HS-27A (cell line): ENCODE measurements at places on chromosomes 4 and X.

- no peak for DNase-seq
Measured at GRCh38 chr4:48854982-48855381, 24.1 kb downstream of the OCIAD1 start.

DNA sequence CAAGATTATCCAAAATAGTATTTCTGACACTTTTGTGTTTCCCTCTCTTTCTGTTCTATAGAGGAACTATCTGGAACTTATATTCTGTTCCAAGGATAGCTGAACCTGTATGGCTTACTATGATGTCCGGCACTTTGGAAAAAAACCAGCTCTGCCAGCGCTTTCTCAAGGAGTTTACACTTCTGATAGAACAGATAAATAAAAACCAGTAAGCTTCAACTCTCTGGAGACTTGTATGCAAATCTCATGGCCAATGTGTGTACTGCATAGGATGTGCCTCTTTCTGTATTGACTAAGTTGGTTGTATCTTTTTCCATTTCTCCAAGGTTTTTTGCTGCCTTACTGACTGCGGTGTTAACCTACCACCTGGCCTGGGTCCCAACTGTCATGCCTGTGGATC is 92.5 kb downstream of the FNIP2 start:
- no peak for DNase-seq

DNA sequence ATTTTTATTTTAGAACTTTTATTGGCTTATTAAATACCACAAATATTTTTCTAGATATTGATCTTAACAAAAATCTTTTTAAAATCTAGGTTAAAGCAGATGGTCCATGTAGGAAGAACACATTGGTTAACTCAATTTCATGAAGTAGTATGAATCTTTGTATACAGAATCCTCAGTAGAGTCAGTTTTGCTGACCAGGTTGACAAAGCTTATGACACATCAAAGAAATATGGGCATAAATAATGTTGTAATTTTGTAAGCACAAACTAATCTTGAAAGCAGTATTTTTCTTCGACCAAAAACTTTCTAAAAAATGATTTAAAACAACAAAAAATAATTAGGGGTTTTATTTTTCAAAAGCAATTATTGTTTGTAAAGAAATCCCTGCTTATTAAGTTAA is 479.3 kb upstream of the PCDH10 start:
- no peak for DNase-seq

GRCh38 chr4:83110223-83110945 is 4.1 kb downstream of the PLAC8 start:
- peak; percentile 73 for DNase-seq

GRCh38 chrX:128891554-128891953 is 631.7 kb downstream of the SMARCA1 start:
- DNase-seq, result no peak

GRCh38 chr4:4666187-4666586 is 124.3 kb upstream of the STX18 start:
- no peak for DNase-seq

DNA sequence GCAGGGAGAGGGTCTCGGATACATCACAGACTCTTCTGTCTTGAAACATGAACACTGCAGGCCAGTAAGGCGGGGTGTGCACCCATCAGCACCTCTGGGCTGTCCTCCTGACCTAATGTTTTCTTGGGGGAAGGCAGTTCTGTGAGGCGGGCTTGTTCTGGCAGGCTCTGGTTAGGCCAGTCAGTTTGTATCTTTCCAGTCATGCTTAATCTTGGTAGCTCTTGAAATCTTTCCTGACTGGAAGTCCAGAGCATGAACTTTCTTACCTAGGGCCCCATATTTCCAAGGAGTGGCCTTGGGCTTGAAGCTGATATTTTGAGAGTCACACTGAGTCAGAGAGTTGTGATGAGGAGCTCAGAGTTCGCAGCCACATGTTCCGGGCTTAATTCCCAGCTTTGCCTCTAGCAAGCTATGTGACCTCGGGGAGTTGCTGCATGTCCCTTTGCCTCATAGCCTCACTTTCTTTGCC is 54.2 kb upstream of the RASSF6 start:
- no peak for DNase-seq

DNA sequence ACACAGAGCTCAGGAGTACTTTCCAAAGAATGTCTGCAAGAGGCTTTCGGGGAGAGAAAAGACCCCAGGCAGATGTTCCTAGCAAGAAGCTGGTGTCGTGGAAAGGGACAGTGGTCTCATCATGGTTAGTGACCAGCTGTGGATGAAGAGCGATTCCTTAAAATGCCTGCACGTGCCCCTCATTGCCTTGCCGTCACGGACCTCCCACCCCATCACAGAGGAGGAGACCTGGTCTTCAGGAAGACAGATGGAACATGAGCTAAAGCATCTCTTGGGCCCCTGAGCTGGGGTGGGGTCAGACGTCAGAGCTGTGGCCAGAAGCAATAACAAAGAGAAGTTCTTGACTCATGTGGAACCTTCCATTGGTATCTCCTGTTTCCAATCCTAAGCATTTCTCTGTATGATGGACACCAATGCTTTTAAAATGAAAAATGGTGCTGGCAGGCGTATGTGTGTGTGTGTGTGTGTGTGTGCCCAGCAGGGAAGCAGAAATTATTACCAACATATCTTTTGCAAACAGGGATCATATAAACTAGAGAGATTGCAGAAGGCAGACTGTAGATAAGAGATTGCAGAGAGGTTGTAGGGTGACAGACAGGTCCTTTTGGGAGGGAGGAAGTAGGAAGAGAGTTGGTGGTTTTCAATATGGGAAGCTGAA is 25.2 kb upstream of the ASMTL start:
- no peak for DNase-seq

DNA sequence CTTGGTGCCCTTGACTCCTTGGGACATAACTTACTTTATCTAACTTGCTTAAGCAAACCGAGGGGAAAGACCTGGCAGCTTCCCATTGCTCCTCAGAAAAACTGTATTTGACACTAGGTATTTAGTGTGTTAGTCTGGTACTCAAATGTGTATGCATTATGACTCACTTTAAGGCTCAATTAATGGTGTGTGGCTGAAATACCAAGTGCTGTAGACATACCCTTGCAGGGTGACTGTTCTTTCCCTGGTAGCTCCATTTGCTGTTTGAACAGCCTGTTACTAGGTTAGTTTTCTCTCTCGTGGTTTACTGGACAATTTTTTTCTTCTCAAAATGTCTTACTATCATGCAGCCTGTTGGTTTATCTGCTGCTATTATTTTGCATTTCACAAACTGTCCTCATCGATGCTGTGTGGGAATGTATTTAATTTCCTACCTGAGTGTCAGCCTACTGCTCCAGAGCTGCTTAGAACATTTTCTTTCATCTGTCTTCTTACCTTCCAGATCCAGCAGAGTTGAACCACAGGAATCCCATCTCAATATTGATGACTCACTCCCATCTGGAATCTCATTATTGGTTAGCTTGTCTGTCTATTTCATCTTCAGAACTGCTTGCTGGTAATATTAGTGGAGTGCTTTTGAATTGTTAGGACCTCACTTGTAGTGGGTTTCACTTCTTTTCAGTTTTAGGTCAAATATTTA is 158.0 kb upstream of the FAT1 start:
- no peak for DNase-seq

GRCh38 chr4:8306511-8307021 is 37.0 kb downstream of the HTRA3 start:
- DNase-seq, result no peak

DNA sequence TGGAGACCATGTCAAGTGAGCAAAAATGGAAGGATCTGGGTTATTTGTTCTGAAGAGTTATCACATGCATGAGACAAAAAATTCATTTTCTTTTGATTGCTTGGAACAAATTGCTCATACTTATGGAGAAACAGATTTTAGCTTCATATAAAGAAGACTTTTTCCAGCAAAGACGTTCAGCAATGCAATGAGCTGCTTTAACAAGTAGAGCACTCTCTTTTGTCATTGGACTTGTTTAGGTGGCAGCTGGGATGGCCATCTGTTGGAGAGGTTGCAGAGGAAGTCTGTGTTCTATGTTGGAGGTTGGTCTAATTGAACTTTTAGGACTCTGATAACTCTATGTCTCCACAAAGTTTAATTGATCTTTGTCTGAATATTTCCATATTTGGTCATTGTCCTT is 19.9 kb upstream of the CEP135 start:
- DNase-seq, result no peak

DNA sequence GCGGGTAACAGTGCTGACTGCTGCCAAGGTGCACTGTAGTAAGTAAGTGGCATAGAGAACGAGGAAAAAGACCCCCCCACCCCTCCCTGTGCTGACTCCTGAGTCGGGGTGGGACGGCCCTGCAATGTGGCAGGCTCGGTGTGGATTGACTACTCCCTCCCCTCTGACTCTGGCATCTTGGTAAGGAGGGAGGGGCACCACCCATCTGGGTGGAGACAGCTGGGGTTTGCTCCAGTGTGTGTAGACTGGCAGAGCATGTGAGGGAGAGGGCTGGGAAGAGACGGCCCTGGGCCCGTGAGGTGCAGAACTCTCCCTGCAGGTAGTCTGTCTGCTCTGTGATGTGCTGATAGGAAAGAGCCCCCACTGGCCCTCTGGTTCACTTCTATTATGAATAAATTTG is 31.0 kb downstream of the NSG1 start:
- no peak for DNase-seq

DNA sequence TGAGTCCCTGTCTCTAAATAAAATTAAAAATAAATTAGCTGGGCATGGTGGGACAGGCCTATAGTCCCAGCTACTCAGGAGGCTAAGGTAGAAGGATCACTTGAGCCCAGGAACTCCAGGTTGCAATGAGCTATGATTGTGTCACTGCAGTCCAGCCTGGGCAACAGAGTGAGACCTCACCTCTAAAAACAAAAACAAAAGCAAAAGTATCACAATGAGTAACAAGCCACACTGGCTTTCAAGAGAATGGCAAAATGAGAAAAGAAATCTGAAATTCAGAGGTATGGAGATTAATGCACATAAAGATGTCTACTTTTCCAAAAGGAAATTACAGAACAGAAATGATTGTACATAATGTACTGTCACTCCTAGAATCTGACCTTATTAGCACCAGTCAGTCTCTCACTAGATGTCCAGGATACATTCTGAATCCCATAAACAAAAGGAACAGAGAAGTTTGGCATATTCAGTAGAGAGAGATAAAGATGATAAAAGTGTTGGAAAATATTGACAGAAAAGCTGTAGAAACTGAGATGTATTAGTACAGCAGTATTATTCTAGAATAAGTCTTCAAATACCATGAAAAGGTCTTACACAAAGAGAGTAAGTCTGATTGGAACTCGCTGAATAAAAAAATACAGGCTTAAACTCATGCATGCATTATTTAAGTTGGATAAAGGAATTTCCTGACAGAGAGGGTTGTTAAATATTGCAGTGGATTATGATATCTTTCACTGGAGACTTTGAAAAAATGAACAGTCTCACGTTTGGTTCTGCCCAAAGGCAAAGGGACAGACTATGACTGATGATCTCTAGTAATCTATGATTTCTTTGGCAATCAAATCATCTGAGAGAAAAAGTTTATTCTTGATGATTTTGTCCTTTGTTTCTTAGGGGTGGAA is 102.5 kb downstream of the SH3RF1 start:
- DNase-seq, result no peak
